ENCODE measurements at places on chromosomes 5 and 9.
A peak's percentile ranks its signal among the peaks of the same experiment; 100 is the strongest.

- no peak for DNase-seq
Observed at GRCh38 chr9:89398621-89399020, 80.3 kb downstream of the SECISBP2 start.

GRCh38 chr5:174192901-174193300 lies 147.4 kb downstream of the NSG2 start:
- no peak for DNase-seq

DNA sequence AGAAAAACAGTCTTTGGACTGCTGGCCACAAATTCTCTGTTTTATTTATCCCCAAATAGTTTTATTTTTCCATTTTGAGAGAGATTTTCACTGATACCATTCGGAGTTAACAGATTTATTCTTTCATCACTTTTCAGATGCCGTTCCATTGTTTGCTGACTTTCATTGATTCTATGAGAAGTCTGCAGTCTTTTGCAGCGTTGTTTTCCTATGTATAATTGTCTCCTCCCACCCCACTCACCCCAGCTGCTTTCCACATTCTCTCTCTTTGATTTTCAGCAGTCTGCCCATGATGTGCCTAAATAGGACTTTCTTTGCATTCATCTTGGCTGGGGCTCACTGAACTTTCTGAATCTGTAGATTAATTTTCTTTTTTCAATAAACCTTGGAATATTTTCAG lies 107.6 kb downstream of the C9orf50 start:
- no peak for DNase-seq

DNA sequence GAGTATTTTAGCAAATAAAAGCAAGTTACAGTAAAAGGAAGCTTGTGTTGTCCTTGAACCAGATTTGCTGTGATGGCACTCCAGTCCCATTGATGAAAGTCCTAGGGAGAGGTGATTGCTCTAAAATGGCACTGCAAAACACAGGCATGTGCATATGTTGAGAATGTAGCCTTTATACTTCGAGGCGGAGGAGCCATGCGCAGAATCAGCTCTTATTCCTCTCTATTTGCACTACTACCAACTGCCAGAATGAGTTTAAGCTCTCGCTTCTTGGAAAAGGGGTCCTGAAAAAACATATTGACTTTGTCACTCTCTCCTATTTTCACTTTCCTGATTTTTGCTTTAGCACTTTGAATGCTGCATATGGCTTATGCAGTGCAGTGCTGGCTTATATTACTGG lies 278.0 kb upstream of the KLF9 start:
- DNase-seq: no peak

DNA sequence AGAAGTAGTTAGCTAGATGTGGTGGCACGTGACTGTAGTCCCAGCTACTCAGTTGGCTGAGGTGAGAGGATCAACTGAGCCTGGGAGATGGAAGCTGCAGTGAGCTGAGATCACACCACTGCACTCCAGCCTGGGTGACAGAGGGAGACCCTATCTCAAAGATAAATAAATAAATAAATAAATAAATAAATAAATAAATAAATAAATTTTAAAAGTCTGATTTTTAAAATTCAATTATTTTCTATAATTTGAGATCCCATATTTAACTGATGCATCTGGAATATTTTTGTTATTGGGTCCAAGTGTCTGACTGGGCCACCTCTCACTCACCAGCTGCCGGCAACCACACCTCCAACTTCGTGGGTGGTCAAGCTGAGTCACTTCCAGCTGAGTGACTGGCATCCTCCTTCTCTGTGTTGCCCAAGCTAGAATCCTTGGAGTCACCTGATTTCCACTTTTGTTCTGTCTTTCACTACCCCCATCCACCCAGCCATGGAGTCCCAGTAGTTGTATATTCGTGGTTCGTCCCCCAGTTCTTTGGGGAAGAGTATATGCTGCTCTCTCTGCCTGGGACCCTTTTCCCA lies 70.9 kb downstream of the EGFLAM start:
- DNase-seq: peak; percentile 81

- DNase-seq: no peak
Observed at GRCh38 chr5:74337254-74337983, 303.1 kb downstream of the ENC1 start.

- peak; percentile 22 for DNase-seq
Observed at GRCh38 chr5:123754908-123755307, 242.9 kb downstream of the CSNK1G3 start.

DNA sequence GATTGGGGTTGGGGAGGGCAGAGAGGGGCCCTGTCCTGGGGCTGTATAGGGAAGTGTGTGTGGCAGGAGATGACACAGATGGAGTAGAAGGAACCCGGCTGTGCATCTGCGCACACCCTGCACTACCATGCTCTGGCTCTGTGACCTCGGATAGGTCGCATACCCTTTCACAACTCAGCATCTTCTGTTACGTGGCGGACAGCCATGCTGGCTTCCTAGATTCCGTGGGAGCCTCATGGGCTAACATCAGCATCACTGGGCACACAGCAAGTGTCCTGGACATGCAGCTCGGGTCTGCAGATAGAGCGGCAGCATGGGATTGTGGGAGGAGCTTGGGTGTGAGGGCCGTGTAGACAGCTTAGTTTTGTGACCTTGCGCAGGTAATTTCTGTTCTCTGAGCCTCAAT lies 9.2 kb downstream of the ARPC5L start:
- no peak for DNase-seq

- peak; percentile 44 for DNase-seq
Observed at GRCh38 chr5:142922223-142922952, 152.2 kb downstream of the ARHGAP26 start.

- DNase-seq: no peak
Observed at GRCh38 chr5:60509519-60509918, 190.4 kb downstream of the DEPDC1B start.

DNA sequence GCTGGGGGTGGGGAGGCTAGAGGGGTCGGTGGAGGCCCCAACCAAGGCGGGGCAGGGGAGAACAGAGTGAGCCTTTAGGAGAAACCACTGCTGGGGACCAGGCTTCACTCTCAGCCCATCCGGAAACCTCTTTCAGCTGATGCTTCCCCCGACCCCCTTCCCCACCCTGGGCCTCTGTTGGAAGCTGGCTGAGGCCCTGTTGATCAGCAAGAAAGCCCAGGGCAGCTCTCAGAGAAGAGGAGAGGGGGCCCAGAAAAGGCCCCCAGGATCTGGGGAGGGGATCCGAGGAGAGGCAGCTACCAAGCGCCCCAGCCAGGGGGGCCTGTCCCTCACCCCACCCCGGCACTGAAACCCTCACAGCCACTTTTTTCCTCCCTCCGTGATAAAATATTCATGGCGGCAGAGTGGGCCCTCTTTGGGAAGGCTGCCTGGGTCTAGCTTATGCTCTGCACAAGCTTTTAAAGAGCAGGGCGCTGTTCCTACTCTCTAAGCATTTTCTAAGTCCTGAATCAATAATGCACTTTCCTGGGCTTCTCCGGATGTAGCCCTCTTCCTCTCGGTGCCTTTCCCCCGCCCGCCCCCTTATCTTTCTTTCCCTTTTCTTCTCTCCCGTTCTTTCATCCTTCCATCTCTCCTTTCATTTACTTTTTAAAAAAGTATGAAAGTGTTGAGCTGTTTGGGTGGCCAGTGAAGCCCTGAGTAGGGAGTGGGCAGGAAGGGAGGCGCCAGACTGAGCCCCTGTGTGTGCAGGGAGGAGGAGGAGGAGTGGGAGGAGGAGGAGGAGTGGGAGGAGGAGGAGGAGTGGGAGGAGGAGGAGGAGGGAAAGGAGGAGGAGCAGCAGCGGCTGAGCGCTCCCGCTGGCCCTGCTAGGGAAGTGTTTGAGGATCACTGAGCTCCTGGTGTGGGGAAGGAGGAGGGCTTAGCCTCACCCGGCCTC lies 23.5 kb downstream of the NTNG2 start:
- no peak for DNase-seq

- no peak for DNase-seq
Observed at GRCh38 chr5:1914471-1914870, 31.7 kb upstream of the IRX4 start.

GRCh38 chr5:146047396-146047795 lies 58.0 kb downstream of the PLAC8L1 start:
- peak; percentile 15 for DNase-seq
